NCI-H187 (cell line): ENCODE measurements at places on chromosomes 12 and 14.

DNA sequence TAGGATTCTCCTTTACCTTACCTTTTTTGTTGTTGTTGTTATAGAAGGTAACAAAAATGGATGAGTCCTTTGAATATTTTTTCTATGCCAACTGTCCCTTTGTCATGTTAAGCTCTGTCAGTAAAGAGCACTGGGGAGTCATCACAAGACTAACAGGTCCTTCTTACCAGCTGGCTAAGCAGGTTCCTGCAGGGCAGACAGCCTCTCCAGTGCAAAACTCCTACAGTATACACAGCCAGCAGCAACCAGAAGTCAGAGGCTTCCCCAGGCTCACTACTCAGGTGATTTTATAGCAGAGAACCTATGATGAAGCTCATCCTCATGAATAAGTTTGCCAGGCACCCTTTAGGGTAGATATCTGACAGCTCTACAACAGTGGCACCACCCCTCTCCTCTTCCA, 271.1 kb downstream of the RERGL start:
- DNase-seq: no peak

GRCh38 chr12:78802593-78802992, 62.0 kb upstream of the SYT1 start:
- DNase-seq: no peak

DNA sequence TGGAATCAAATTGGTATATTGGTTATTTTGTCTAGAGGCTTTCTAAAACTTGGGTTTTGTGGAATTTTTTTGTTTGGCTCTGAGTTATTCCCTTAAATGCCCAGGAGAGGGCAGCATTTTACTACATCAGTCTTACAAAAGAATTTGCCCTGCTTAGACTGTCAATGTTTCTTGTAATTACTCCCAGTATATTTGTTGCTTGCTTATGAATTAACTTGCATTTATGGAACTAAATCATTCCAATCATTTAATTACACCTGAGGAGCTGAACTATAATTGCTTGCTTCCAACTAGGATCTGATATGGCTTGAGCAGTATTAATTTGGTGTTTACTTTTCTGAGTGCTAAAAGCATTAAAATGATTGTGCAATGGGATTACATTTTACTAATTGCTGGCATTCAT, 48.7 kb downstream of the MIPOL1 start:
- DNase-seq: peak; percentile 33

GRCh38 chr12:121159467-121160307, 27.0 kb downstream of the P2RX7 start:
- no peak for DNase-seq

- no peak for DNase-seq
Observed at GRCh38 chr12:85733221-85733840, 102.9 kb downstream of the RASSF9 start.

DNA sequence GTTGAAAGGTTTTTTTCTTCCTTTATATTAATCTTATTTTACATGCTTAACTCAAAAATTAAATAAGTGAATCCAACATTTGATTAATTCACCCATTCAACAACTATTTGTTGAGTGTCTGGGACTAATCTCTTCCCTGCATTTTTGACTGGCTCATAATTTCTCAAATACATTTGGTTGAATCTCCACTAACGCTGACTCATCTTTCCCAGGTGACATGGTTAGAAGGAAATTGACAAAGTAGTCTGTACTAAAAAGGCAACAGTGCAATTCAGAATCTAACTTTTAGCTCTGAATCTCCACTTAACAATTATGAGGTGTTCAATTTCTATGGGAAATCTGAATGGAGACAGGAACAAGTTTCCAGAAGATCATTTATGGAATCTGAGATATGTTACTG, 88.9 kb downstream of the LIN7A start:
- DNase-seq: no peak

DNA sequence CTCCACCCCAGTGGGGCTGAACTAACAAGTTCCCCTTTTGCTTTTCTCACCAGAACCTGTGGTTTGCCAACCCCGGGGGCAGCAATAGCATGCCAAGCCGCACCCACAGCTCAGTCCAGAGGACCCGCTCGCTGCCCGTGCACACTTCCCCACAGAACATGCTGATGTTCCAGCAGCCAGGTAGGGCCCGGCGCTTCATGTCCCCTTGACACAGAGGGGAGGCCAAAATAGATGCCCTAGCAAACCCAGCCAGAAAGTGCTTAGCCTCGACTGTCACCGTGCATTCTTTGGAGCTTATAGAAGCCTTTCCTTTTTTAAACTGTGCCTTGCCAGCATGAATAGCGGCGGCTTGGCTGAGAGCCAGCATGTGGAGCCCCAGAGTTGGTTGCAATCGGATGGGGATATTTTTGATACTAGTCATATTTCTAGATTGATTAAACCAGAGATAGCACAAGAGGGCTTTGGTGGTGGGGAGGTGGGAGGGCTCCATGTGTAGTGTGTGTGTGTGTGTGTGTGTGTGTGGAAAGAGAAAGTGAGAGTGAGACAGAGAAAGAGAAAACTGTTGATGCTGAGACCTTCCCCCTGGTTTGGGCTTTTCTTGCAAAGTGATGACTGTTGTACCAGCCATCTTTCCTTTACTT, 126.1 kb downstream of the GCH1 start:
- no peak for DNase-seq

DNA sequence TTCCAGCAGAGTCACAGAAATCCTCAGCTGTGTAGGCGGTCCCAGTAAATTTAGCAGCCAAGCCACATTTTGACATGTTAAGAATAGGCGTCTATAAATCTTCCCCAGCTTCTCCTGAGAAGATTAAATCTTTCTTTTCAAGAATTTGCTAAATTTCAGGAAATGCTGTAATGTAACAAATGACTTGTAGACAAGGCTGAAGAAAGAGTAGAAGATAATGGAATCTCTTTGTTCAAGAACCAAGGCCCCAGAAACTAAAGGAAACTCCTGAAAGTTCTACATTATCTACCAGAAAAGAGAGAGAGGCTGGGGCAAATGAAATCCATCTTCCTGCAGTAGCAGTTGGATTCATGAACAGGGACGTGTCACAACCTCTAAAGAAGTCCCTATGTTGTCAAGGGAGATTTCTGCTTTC, 760.3 kb downstream of the NOVA1 start:
- DNase-seq: no peak

GRCh38 chr12:131413471-131413870, 297.4 kb upstream of the SFSWAP start:
- no peak for DNase-seq

GRCh38 chr14:31590206-31590605, 29.0 kb downstream of the NUBPL start:
- DNase-seq: no peak

- no peak for DNase-seq
Observed at GRCh38 chr14:78737116-78737515, 566.9 kb downstream of the NRXN3 start.

DNA sequence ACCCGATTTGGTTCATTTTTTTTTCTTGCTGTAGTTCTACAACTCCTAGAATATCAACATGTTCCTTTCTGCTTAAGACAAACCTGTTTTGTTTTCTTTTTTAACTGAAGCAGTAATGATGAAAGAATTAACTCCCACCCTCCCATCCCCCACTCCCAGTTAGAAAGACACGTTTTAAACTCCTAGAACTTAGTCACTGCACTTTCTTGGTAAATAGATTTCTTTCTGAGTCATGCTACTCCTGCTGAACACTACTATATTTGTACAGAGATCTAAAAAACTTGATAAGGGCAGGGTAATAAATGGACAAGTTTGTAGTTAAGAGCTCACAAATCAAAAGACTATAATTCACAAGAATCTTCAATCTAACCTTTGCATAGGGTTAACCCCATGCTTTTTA, 118.9 kb upstream of the PTPRB start:
- no peak for DNase-seq

DNA sequence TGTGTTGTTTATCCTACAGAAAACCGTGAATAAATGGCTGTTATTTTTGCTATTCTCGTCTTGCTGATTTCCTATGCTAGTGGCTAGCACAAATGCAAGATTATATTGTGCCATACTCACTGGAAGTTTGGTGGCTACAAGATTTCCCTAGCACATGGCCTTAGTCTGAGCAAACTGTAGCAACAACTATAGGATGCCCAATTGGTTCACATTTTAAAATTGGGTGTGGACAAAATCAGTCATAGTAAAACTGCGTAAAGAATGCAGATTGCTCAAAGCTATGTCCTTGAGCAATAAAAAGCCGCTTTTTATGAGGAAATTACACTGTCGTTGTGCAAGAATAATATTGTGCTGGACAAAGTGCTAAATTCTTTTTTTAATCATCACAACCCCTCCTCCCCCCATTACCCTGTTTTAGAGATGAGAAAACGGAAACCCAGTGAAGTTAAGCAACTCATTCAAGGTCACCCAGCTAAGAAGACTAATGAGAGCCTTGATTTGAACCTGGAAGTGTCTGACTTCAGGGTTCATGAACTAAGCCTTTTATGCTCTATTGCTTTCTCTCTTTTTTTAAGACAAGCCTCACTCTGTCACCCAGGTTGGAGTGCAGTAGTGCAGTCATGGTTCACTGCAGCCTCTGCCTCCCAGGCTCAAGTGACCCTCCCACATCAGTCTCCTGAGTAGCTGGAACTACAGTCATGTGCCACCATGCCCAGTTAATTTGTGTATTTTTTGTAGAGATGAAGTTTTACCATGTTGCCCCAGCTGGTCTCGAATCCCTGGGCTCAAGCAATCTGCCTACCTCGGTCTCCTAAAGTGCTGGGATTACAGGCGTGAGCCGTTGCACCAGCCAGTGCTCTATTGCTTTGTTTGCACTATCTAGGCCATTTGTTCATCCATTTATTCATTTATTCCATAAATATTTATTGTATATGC, 73.6 kb downstream of the SRGAP1 start:
- no peak for DNase-seq

DNA sequence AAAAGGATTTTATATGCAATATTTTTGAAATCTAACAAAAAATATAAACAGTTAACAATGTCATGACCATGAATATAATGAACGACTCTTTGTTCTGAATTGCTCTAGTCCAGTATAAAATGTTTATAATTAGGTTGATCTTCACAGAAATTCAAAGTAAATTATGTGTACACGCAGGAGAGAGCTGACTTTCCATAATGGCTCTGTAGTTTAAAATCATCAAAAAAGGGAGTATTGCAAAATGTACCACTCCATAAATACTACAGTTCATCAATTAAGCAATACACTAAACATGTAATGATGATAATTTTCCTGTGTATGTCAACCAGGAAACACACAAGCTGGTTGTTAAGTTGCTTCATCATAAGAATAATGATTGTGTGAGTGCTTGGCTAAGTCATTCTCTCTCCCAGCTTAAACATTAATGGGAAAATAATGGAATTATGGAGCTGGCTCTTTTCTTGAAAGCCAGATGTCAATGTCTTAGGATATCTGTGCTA, 189.5 kb upstream of the PLEKHG7 start:
- DNase-seq: no peak

GRCh38 chr12:121693155-121693687, 19.3 kb upstream of the TMEM120B start:
- DNase-seq: no peak

DNA sequence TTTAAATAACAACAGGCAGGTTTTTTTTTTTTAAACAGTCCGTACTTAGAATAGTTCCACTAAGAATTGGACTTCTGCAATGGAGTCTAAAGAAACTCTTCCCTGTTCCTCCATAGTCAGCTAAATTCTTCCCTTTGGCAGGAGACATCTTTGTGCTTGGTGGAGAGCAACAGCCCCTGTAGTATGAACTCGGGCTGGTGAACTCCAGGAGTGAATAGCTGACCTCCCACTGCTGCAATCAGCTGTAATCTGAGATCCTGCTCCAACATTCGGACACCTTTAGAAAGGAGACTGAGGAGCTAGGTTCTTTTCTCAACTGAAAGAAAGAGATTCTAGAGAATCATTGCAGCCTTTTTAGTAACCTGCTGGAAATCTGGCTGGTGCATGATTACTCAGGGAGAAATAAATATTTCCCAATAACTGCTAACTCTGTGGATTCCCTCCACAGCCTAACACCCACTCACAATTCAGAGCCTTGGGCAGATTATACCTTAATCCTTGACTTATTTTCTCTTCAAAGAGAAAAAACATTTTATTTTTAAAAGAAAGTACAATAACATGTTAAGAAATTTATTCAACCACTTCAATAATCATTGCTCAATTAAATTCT, 25.6 kb upstream of the DBX2 start:
- DNase-seq: no peak

GRCh38 chr12:109385339-109386058, 37.8 kb downstream of the MYO1H start:
- DNase-seq: peak; percentile 51

GRCh38 chr14:51201890-51202289, 38.2 kb upstream of the TMX1 start:
- DNase-seq: no peak

DNA sequence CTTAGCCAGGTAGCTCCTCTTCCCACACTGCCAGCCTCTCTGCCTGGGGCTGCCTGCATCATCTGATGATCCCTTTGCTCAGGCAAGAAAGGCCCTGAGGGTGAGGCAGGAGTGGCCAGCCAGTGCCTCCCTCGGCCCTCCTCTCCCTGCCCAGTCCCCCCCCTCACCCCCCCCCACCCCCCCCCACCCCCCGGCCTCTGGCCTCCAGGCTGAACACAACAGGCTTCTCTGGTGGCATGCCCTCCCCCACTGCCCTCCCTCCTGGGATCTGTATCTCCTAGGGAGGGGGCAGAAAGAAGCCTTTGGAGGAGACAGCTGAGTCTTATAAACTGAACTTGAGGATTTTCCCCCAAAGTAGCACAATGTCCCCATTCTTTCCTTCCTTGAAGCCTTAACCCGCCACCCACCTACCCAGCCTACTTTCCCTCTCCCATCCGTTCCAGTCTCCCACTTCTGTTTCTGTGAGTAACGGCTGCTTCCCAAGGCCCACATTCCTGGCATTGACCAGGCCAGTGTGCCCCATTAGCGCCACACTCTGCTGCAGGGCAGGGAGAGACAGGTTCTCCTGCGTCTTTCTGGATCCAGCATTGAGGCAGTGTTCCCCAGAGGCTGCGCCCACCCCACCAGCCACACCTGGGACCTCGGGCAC, 82.1 kb downstream of the B4GALNT3 start:
- no peak for DNase-seq

- peak; percentile 38 for DNase-seq
Observed at GRCh38 chr14:103606963-103607668, 21.9 kb upstream of the KLC1 start.

GRCh38 chr14:89826596-89826995, 127.9 kb downstream of the EFCAB11 start:
- no peak for DNase-seq

- no peak for DNase-seq
Observed at GRCh38 chr14:85040046-85040685, 489.8 kb upstream of the FLRT2 start.

- DNase-seq: no peak
Observed at GRCh38 chr14:103770902-103771301, 55.3 kb downstream of the ZFYVE21 start.
